ENCODE measurements at places on chromosomes 13 and 19. TPM values are rescaled to one million over a fixed set of nuclear protein-coding genes. Genes with fewer than 3 reads are reported as not detected.

PTH2 gene
- not detected for polyA plus RNA-seq

DLL3 gene
- polyA plus RNA-seq, result 57.3 TPM

ATP4A gene
- polyA plus RNA-seq, result not detected

DCAF15 gene
- polyA plus RNA-seq, result 52.5 TPM

GZMM gene
- polyA plus RNA-seq, result 1.4 TPM

ZNF274 gene
- polyA plus RNA-seq, result 17.9 TPM

SMIM24 gene
- 8.0 TPM for polyA plus RNA-seq

ZFR2 gene
- 4.5 TPM for polyA plus RNA-seq

C1QTNF9B gene
- not detected for polyA plus RNA-seq

NXNL1 gene
- not detected for polyA plus RNA-seq

PTGIR gene
- polyA plus RNA-seq, result 0.80 TPM

DAND5 gene
- 0.56 TPM for polyA plus RNA-seq

MTIF3 gene
- 28.0 TPM for polyA plus RNA-seq

CGB7 gene
- polyA plus RNA-seq, result not detected

ZNF229 gene
- 2.4 TPM for polyA plus RNA-seq

APBA3 gene
- 36.8 TPM for polyA plus RNA-seq

ERFL gene
- polyA plus RNA-seq, result 0.56 TPM

CACNA1A gene
- 305 TPM for polyA plus RNA-seq

MRPS31 gene
- 6.7 TPM for polyA plus RNA-seq

DMPK gene
- 30.7 TPM for polyA plus RNA-seq

FAM83E gene
- 0.95 TPM for polyA plus RNA-seq

ACER1 gene
- polyA plus RNA-seq, result not detected

All from brain (organoid and tissue), 16 donors.